ENCODE measurements at places on chromosomes 1 and 21. TPM values are rescaled to one million over a fixed set of nuclear protein-coding genes. Genes with fewer than 3 reads are reported as not detected.

SLAMF1 gene
- 0.22 TPM for total RNA-seq

DNA sequence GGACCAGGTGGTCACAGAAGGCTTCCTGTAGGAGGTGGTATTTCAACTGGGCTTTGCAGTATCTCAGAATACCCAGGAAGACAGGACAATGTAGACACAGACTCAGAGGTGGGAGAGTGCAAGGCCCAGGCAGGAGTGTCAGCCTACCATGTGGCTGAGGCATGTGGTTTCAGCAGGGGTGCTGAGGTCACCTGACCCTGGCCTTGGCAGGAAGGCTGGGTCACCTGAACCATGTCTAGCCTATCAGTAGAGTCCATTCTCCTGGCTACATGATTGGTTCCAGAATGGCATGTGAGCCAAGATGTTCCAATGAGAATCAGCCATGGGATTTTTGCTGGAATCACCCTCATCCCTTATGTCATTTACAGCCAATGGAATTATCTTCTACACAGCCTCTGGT lies 169.4 kb downstream of the ACTL8 start:
- no peaks in the 10 kb centered on the region for H3K4me1 ChIP-seq
- peak; percentile 17 for DNase-seq
- no peaks in the 10 kb centered on the region for H3K36me3 ChIP-seq
- H3K4me3 ChIP-seq = no peak overlapping the region

DNA sequence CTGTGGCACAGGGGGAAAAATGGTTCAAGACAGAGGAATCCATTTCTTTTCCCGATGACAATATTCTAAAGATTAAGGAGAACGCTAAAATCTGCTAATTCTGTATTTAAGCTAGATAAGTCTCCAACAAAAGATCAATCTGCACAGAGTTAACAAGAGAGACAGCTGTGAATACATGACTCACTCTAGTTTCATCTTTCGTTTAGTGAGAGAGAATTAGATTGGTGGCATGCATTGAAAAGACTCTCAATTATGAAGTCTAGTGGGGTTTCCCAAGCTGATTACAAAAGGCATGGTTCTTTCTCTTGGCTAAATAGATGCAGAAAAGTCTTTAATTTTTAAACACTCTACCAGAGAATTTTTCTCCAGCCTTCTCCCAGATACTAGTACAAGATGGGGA lies 34.4 kb downstream of the CAPN9 start:
- no peak overlapping the region for H3K4me3 ChIP-seq
- no peak for DNase-seq
- H3K27ac ChIP-seq = no peak overlapping the region

PRR9 gene
- total RNA-seq = 0.20 TPM

- no peak overlapping the region for H3K4me3 ChIP-seq
- DNase-seq = no peak
- peaks cover 36% of the 10 kb centered on the region for H3K27me3 ChIP-seq
- no peak overlapping the region for H3K27ac ChIP-seq
- no peaks in the 10 kb centered on the region for H3K4me1 ChIP-seq
- no peaks in the 10 kb centered on the region for H3K36me3 ChIP-seq
These were observed 127.5 kb upstream of the SOD1 start for GRCh38 chr21:31531967-31532366.

DNA sequence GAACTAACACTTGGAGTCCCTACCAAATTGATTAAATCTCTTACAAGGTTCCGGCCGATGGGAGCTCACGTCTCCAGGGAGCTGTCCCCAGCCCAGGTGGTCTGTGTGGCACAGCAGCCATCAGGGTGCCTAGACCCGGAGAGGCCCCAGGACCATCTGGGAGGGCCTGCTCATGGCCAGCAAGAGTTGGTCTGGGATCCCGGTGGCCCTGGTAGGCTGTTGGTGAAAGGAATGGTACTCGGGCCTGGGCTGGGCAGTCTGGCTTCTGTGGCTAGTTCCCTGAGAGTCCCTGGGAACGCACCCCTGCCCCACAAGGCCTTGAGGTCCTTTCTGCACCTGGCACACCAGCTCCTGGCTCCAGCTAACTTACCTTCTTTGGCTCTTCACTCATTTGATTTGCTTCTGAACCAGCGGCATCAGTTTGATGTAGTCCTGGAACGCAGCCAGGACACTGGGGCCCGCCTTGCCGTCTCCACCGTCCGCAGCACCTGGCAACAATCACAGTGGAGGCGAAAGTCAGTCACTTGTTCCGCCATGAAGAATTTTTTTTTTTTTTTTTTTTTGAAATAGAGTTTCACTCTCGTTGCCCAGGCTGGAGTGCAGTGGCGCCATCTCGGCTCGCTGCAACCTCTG lies 62.5 kb downstream of the SCCPDH start:
- peaks cover 30% of the 10 kb centered on the region for H3K4me1 ChIP-seq
- no peak overlapping the region for H3K4me3 ChIP-seq
- H3K27ac ChIP-seq = no peak overlapping the region
- H3K27me3 ChIP-seq = peaks cover 10% of the 10 kb centered on the region

GRCh38 chr1:191901651-191902050 lies 256.6 kb upstream of the RGS18 start:
- H3K4me1 ChIP-seq = no peaks in the 10 kb centered on the region
- DNase-seq = no peak
- no peak overlapping the region for H3K4me3 ChIP-seq
- no peak overlapping the region for H3K27ac ChIP-seq

- no peak for DNase-seq
- no peaks in the 10 kb centered on the region for H3K36me3 ChIP-seq
- no peak overlapping the region for H3K27ac ChIP-seq
- no peaks in the 10 kb centered on the region for H3K27me3 ChIP-seq
- peaks cover 3% of the 10 kb centered on the region for H3K4me1 ChIP-seq
These were observed 91.8 kb downstream of the UCHL5 start for GRCh38 chr1:192967211-192967877.

COL16A1 gene
- total RNA-seq = 0.54 TPM

DNA sequence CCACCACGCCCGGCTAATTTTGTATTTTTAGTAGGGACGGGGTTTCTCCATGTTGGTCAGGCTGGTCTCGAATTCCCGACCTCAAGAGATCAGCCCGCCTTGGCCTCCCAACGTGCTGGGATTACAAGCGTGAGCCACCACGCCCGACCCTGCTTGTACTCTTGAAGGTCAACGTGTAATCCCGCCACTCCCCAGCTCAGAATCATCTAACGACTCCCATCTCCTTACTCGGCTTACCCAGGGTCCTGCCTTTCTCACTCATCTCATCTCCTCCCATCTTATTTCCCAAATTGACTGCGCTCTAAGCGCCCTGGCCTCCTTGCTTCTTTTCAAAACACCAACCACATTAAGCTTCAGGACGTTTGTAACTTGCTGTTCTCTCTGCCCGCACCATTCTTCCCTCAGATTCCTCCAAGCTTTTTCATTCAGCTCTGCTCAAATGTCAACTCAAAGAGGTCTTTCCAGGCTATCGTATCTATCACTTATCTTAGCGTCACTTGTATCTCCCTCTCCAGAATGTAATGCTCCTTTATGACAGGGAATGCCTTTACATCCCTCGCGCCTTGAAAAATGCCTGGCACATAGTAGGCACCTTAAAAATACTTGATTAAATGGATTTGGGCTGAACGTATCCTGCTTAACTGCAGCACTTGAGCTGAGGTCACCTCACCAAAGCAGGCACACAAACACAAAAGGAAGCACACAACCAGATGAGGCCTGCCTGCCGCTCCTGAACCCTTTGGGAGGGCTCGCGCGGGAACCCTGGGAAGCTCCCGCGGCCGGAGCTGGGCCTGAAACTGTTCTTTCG lies 1.4 kb upstream of the USP1 start:
- DNase-seq = peak; percentile 25
- H3K36me3 ChIP-seq = peaks cover 4% of the 10 kb centered on the region
- peaks cover 5% of the 10 kb centered on the region for H3K27me3 ChIP-seq
- H3K27ac ChIP-seq = peak overlapping the region; percentile 97

FAM72B gene
- total RNA-seq = 26.1 TPM

ZNF683 gene
- total RNA-seq = not detected

GRCh38 chr1:9271283-9271682 lies 21.4 kb upstream of the SPSB1 start:
- no peaks in the 10 kb centered on the region for H3K36me3 ChIP-seq
- H3K27me3 ChIP-seq = peaks cover 58% of the 10 kb centered on the region
- peaks cover 4% of the 10 kb centered on the region for H3K4me1 ChIP-seq
- no peak for DNase-seq
- H3K27ac ChIP-seq = no peak overlapping the region

DNA sequence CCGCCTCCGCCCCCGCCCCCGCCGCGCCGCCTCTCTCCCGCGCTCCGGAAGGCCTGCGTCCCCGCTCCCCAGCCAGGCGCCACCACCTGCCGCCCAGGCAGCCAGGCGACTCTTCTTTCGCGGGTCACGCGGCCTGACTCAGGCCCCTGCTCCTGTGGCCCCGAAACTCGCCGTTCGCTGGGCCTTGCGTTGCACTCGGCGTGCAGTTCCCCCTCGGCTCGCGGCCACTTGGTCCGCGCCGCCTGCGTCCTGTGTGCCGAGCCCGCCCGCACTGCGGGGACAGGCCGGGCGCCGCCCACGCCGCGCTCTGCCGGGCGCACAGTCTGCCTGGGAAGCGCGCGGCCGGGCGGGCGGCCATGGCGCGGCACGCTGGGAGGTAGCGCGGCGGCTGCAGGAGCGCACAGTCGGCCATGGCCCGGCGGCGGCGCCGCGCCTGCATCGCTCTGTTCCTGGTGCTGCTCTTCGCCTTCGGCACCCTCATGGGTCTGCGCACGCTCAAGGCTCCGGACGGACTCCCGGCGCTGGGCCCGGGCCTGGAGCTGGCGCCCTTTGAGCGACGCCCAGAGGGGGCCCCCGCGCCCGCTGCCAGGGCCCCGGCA lies at the start of gene MANEAL:
Gene MANEAL (plus strand): TSS at position 75 of the 599 bp plus-strand sequence. CDS start 336 bp downstream, at position 411.
- peaks cover 48% of the 10 kb centered on the region for H3K27me3 ChIP-seq
- peaks cover 24% of the 10 kb centered on the region for H3K4me1 ChIP-seq
- no peak within 1 kb of the TSS for H3K27ac ChIP-seq
- H3K4me3 ChIP-seq = peak within 1 kb of the TSS; percentile 44

OR6K3 gene
- total RNA-seq = not detected

GNB1 gene
- 289 TPM for total RNA-seq

FAM72A gene
- total RNA-seq = 28.2 TPM

GRCh38 chr21:46666941-46667740 lies 31.7 kb downstream of the PRMT2 start:
- peaks cover 15% of the 10 kb centered on the region for H3K4me1 ChIP-seq
- DNase-seq = no peak
- no peak overlapping the region for H3K4me3 ChIP-seq
- H3K27ac ChIP-seq = no peak overlapping the region
- H3K36me3 ChIP-seq = peaks cover 9% of the 10 kb centered on the region
- H3K27me3 ChIP-seq = no peaks in the 10 kb centered on the region

DNA sequence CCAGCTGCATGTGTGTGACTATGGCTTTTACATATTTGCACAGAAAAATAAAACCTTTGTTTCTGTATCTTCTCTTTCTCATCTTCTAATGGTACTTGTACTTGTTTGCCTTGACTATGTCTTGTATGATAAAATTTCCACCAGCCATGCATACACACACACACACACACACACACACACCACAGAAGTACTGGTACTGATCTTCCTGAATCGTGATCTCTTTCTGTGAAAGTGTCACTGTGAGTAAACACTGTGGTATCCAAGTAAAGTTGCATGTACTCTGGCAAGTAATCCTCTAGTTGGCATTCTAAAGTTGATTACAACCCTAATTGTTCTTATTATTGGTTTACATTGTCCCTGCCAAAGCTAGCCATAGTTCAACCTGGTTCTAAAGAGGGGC lies 176.7 kb downstream of the CRB1 start:
- H3K27ac ChIP-seq = no peak overlapping the region
- H3K4me3 ChIP-seq = no peak overlapping the region
- no peak for DNase-seq
- no peaks in the 10 kb centered on the region for H3K27me3 ChIP-seq
- no peaks in the 10 kb centered on the region for H3K36me3 ChIP-seq
- H3K4me1 ChIP-seq = peaks cover 2% of the 10 kb centered on the region

GRCh38 chr21:37619464-37619974 lies 252.9 kb downstream of the DYRK1A start:
- peaks cover 33% of the 10 kb centered on the region for H3K27me3 ChIP-seq
- no peak overlapping the region for H3K27ac ChIP-seq
- no peak overlapping the region for H3K4me3 ChIP-seq
- no peaks in the 10 kb centered on the region for H3K36me3 ChIP-seq
- H3K4me1 ChIP-seq = no peaks in the 10 kb centered on the region
- no peak for DNase-seq

LCE1D gene
- total RNA-seq = not detected

KRTAP19-3 gene
- total RNA-seq = not detected

GRCh38 chr1:186985889-186986491 lies 157.2 kb downstream of the PLA2G4A start:
- no peaks in the 10 kb centered on the region for H3K27me3 ChIP-seq
- no peak overlapping the region for H3K27ac ChIP-seq
- no peaks in the 10 kb centered on the region for H3K4me1 ChIP-seq
- DNase-seq = peak; percentile 30

GRCh38 chr1:57839526-57839925 lies 415.7 kb upstream of the DAB1 start:
- H3K27me3 ChIP-seq = no peaks in the 10 kb centered on the region
- no peaks in the 10 kb centered on the region for H3K4me1 ChIP-seq
- H3K36me3 ChIP-seq = no peaks in the 10 kb centered on the region
- no peak overlapping the region for H3K27ac ChIP-seq
- no peak overlapping the region for H3K4me3 ChIP-seq

DNA sequence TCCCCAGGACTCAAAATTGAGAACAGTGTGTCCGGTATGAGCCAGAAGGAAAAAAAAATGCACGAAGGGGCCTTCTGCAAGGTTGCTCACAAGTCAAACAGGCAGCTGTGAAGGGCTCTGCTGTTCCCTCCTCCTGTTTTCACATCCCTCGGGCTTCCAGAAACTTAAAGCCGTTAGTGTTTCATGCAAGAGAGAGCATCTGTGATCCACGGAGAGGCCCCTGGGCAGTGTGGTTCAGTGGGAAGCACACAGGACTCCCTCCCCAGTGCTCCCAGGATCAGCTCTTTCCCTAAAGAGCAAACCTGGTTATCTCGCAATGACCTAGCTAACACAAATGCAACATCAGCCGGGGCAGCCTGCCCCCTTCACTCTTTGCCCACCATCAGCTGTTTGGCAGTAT lies 2.9 kb upstream of the MATN1 start:
- H3K36me3 ChIP-seq = peaks cover 65% of the 10 kb centered on the region
- H3K27me3 ChIP-seq = no peaks in the 10 kb centered on the region
- no peak overlapping the region for H3K27ac ChIP-seq
- no peak overlapping the region for H3K4me3 ChIP-seq

DNA sequence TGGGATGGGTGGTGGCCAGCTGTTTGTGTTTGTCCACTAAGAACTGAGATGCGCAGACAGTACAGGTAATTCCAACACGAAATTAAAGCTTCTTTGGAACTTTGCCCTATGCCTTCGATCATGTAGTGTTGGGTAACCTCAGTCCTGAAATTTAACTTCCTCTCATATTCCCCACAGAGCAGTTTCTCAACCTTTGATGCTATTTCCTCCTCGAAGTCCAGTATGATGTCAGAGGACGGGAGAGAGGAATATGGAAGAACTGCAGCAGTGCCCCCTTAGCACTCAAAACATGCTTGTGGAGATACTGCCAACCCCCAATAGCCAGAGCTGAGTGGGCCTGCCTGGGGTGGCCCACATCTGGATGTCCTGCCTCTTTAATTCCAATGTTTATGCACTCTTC lies 3.6 kb downstream of the LPAR3 start:
- peaks cover 16% of the 10 kb centered on the region for H3K27me3 ChIP-seq
- no peak for DNase-seq
- no peaks in the 10 kb centered on the region for H3K4me1 ChIP-seq
- no peaks in the 10 kb centered on the region for H3K36me3 ChIP-seq
- no peak overlapping the region for H3K4me3 ChIP-seq

GRIK3 gene
- not detected for total RNA-seq

SPRR2B gene
- not detected for total RNA-seq

- DNase-seq = no peak
- no peaks in the 10 kb centered on the region for H3K36me3 ChIP-seq
- no peaks in the 10 kb centered on the region for H3K4me1 ChIP-seq
- peaks cover 15% of the 10 kb centered on the region for H3K27me3 ChIP-seq
- H3K4me3 ChIP-seq = no peak overlapping the region
These were observed 6.5 kb upstream of the SLX9 start for GRCh38 chr21:44933199-44933917.
